ENCODE measurements at places on chromosomes 2 and 18.

GRCh38 chr18:40109252-40110049, 1845.6 kb upstream of the PIK3C3 start:
- no peak for DNase-seq

GRCh38 chr2:219245899-219246230, 586 bp downstream of the STK16 start:
- DNase-seq, result no peak

GRCh38 chr2:8438476-8438875, 243.4 kb upstream of the ID2 start:
- no peak for DNase-seq

DNA sequence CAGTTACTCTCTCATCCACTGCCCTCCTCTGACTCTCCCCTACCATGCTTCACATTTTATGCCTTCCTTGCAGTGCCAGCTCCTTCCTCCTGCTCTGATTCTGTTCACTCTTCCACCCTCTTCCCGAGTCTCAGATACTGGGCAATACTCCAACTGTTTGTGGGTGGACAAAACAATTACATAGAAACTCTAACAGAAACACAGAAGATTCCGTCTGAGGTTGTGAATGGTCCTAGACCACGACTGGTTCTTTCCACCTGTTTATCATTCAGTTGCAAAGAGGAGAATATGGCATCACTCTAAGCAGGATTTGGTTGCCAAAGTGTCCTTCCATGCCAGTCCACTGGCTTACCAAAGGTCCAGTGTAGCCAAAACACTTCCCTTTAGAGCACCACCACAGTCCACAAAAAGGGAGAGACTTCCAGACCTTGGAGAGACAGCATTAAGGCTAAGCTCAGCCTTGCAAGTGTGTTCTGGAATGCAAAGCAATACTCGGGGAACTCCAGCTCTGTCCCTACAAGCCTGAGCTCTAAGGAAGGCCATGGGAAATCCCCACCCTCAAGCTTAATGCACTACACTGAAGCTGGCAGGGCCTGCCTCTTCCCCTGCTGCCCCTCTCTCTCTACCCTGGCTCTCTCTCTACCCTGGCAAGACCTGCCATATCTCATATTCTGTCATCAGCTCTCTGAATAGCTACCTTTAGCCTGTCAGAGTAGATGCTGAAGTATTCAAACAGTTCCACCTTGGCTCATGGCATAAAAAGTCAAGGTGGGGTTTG, 33.6 kb upstream of the RND3 start:
- DNase-seq, result no peak

DNA sequence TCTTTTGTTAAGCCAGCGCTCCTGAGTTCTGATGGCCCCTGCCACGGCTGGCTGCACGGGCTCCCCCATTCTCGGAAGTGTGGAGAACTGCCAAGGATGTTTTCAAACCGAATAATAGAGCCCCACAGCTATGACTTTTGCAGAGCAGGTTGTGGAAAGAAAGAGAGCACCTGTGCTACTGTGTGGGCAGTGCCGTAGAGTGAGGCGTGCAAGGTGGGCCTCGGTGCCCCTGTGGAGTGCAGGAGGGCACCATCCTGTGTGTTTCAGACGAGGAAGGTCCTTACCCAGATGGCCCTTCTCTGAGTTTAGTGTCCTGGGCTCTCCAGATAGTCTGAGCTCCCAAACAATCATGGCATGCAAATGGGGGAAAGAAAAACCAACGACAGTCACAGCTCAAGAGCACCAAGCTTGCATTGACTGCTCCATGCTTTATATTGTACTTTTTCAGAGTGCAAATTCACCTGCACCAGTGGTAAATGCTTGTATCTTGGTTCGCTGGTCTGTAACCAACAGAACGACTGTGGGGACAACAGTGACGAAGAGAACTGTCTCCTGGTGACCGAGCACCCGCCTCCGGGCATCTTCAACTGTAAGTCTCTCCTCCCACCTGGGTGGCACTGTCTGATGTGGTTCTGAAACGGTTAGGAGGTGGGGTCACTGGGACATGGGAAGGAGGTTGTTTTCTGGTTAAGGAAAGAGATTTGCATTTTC, 219.4 kb downstream of the LDLRAD4 start:
- no peak for DNase-seq

DNA sequence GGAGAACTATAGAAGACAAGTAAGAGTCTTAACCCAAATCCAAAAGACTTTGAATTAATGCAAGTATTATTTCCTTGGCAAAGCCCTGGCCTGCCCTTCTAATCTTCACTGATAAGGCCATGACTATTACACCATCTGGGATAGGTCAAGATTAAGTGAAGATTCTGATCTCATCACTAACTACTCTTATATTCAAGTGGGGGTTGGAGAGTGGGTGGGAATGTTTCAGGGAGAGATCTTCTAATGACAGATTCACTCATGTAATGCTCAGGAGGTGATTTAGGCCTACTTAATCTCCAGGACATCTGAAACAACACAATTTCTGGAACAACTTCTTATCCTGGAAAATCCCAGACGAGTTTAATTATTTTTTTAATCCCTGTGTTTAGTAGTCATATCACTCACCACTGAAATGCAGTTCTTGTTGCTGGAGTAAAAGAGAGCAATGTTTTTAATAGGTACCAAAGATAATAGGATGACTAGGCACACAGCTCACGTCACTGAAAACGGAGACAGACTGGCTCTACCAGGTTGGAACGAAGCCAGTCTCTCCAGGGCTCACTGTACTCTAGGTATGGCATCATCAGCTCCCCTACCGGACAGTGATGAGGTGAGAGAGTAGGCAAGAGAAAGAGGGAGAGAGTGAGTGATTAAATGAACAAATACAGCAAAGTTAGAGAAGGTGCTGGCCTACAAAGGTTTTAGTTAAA, 133.1 kb downstream of the NCKAP5 start:
- no peak for DNase-seq

- no peak for DNase-seq
Observed at GRCh38 chr2:84636080-84636971, 120.0 kb downstream of the DNAH6 start.

DNA sequence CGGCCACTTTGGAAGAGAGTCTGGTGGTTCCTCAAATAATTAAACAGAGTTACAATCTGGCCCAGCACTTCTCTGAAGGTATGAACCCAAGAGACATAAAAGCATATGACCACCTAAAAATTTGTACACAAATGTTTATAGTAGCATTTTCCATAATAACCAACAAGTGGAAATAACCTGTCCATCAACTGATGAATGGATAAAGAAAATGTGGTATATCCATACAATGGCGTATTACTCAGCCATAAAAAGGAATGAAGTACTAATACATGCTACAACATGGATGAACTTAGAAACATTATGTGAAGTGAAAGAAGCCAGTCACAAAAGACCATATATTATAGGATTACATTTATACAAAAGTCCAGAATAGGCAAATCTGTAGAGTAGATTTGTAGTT, 76.0 kb upstream of the RGPD5 start:
- DNase-seq, result no peak

GRCh38 chr2:155418753-155419152, 720.3 kb downstream of the KCNJ3 start:
- DNase-seq, result no peak

All from cortex of kidney (tissue), 1 donor.